ENCODE measurements at places on chromosomes 1 and 21.

GRCh38 chr1:170594066-170594626, 62.2 kb downstream of the GORAB start:
- DNase-seq, result no peak

- DNase-seq, result peak; percentile 29
These were observed 29.0 kb upstream of the PRRX1 start for GRCh38 chr1:170634824-170635410.

- no peak for DNase-seq
These were observed at the start of gene SPRR2D for GRCh38 chr1:153040950-153041631. Gene SPRR2D (minus strand): TSS chr1:153041120. CDS start chr1:153040346, 774 bp downstream.

- DNase-seq, result no peak
These were observed 58.0 kb downstream of the SDCCAG8 start for GRCh38 chr1:243313635-243314536.

DNA sequence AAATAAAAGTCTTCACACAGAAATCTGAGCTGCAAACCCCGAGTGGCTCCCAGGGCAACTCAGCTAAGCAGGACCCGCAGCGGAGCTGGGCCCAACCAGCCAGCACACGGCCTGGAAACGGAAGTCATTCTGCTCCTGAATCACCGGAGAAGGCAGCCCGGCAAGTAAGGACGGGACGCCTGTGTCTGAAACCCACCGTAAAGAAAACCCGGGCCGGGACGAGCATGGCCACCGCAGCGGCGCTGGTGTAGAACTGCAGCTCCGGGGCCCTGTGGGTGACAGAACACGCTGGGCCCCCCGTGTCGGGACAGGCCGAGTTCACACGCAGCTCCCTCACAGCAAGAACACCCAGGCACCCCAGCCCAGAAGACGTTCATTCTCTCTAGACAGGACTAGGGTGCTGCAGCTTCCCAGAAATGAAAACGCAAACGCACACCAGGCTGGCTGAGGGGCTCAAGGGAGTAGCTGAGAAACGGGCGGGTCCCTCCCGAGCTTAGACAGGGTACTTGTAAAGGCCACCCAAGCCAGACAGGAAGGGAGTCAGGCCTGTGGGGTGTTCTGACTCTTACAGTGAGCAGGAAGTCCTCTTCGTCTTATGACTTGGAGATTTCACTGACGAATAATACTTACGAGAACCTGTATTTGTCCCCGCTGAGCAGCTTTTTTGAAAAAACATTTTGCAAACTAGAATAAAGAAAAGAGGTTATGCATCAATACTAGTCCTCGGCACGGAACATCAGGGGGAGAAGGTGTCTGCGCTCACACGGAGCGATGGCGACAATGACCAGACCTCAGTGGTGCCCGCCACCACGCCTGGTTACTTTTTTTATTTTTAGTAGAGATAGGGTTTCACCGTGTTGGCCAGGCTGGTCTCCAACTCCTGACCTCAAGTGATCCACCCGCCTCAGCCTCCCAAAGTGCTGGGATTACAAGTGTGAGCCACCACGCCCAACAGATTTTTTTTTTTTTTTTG, 10.9 kb upstream of the CDK11B start:
- no peak for DNase-seq

- DNase-seq, result no peak
These were observed 169.9 kb upstream of the CSF3R start for GRCh38 chr1:36652586-36652985.
